ENCODE measurements at places on chromosomes 5 and 9.
A peak's percentile ranks its signal among the peaks of the same experiment; 100 is the strongest.

- no peak for DNase-seq
These were observed 561.1 kb downstream of the EBF1 start for GRCh38 chr5:158538506-158539074.

- DNase-seq = no peak
These were observed 3.3 kb upstream of the PBX3 start for GRCh38 chr9:125743682-125744428.

DNA sequence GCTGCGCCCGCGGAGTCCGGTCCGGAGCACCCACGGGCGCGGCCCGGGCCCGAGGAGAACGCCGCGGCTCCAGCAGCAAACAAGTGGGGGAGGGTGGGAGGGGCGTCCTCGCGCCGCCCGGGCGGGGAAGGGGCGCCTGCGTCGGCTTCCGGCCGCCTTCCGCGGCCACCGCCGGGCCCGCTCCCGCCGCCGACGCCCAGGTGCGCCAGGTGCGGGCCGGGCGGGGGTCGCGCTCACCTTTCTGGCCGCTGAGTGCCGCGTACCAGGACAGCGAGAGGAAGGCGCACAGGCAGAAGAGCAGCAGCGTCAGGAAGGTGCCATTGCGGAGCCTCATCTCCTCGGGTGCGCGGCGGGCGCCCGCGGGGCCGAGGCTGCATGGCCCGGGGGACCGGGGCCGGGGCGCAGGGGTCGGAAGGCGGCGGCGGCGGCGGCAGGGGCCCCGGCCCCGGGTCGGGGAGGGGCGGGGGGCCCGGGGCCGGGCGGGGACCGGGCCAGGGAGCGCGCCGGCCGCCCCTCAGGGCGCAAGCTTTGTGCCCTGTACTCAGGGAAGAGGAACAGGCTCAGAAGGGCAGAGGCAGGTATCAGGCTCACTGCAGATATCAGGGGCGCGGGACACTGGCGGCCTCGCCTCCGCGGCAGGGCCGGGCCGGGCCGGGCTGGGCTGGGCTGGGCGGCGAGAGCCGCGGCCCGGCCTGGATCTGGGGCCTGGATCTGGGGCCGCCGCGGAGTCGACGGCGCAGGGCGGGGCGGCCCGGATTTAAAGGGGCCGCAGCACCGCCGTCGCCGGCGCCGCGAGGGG, at the start of gene MGAT4B:
TSS of gene MGAT4B (minus strand) at position 617 of the 799 bp plus-strand sequence. CDS start at position 334, 283 bp downstream.
- peak; percentile 72 for DNase-seq

GRCh38 chr5:1564182-1564748, 40.5 kb upstream of the LPCAT1 start:
- DNase-seq = peak; percentile 80

- peak; percentile 33 for DNase-seq
These were observed 583 bp downstream of the DIAPH1 start for GRCh38 chr5:141618030-141618803.

DNA sequence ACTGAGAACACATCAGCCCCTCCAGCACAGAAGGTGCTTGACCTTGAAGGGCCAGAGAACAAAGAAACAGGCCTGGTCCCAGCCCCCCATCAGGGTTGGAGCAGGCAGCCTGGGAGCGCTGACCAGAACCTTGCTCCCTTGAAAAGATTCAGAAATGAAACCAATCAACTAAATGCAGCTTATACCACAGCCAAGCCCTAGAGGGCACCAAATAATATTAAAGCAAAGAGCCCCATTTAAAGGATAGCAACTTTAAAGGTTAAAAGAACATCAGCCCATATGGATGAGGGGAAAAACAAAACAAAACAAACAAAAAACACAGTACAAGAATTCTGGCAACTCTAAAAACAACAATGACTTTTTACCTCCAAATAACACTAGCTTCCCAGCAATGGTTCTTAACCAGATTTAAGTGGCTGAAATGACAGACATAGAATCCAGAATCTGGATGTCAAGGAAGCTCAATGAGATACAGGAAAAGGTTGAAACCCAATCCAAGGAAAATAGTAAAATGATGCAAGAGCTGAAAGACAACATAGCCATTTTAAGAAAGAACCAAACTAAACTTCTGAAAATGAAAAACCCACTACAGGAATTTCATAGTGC, 471.9 kb downstream of the MTRR start:
- DNase-seq = no peak

GRCh38 chr9:134537951-134538641, 103.5 kb upstream of the COL5A1 start:
- no peak for DNase-seq

DNA sequence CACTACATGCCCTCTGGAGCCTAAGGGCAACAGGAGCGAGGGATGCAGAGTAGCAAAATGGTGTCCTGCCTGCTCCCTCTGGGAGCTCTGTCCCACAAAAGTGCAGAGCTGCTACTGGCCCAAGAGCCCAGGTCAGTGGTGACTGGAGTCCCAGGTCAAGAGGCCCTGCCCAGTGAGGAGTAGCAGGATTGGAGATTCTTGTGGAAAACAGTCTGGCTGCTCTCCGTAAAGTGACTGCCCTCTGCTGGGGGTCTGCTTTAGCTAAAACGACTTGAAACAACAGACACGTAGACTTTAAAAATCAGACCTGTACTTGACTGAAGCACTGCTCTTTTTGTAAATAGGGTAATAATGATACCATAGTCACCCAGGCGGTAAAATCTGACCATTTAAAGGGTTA, 917.0 kb downstream of the MAT2B start:
- DNase-seq = no peak

All from CD4-positive, alpha-beta T cell treated with Interleukin-15 for 1 hour (primary cell).